Activated CD4-positive, alpha-beta memory T cell treated with anti-CD3 and anti-CD28 coated beads, Interleukin-2, amount 10 ng/mL, durations not matched to agents 7 days and 5 days (primary cell): ENCODE measurements at places on chromosomes 5 and 9.

GRCh38 chr9:21429191-21429590 is 11.0 kb upstream of the IFNA1 start:
- DNase-seq: no peak

DNA sequence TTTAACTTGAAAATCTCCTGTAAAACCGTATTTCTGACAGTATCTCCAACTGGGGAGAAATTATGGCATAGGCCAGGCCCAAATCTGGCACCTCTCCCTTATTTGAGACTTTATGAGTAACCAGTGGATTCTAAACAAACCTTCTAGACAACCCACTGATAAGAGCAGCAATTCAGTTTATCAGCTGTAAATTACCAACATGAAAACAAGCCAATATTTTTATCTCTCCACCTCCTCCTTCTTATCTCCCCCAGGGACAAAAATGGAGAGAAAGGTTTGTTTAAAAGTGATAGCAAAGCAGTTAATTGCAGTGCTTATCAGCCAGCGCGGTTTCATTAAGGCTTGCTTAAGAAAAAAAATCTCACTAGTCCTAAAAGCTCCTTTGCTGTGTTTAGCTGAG is 53.8 kb downstream of the KCNV2 start:
- DNase-seq: no peak

- DNase-seq: no peak
Measured at GRCh38 chr9:98860871-98861293, 53.4 kb downstream of the GALNT12 start.

DNA sequence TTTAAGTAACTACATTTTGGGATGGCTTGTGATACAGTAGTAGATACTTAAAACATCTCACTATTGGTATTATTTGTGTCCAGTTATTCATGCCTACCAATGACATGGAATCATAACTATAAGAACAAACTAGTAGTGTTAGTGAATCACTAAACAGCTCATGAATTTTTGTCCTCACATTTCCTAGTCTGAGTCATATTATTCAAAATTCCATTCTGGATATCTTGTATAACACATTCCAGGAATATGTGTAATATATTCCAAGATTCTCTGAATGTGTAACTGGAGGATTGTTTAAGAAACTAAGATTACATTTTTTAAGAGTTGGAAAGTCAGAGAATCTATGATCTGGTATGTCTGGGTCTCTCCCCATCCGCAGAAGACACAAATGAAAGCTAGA is 565.3 kb upstream of the ZNF608 start:
- DNase-seq: no peak

GRCh38 chr5:119949426-119949999 is 320.2 kb downstream of the FAM170A start:
- DNase-seq: no peak

DNA sequence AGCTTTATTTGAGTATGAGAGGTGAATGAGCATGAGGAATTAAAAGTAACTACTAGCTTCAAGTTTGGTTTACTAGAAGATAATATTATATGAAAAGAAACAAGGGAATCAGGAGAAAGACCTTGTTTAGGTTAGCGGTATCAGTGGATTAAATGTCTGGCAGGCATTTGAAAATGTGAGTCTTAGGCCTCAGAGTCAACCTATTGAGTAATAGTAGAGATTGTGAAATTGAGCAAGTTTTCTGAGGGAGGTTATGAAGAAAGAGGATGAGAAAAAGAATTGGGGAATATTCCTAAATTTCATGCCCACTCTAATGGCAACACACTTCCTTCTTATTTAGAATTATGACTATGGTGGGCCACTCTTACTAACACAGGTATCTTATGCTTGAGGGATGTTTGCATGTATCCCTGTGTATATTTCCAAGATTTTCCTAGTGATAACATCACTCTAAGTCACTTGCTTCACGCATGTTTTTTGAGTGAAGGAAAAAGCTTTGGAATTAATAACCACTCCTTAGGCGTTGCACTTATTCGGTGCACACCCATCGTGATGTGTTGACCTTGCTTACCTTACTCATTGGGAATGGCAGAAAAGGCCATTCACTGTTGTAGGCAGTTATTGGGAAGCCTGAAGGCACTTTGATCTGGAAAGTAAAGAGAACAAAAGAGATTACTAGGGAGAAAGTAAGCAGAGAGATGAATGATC is 8.2 kb upstream of the ELL2 start:
- DNase-seq: no peak

GRCh38 chr5:112511920-112512319 is 92.8 kb upstream of the EPB41L4A start:
- no peak for DNase-seq

DNA sequence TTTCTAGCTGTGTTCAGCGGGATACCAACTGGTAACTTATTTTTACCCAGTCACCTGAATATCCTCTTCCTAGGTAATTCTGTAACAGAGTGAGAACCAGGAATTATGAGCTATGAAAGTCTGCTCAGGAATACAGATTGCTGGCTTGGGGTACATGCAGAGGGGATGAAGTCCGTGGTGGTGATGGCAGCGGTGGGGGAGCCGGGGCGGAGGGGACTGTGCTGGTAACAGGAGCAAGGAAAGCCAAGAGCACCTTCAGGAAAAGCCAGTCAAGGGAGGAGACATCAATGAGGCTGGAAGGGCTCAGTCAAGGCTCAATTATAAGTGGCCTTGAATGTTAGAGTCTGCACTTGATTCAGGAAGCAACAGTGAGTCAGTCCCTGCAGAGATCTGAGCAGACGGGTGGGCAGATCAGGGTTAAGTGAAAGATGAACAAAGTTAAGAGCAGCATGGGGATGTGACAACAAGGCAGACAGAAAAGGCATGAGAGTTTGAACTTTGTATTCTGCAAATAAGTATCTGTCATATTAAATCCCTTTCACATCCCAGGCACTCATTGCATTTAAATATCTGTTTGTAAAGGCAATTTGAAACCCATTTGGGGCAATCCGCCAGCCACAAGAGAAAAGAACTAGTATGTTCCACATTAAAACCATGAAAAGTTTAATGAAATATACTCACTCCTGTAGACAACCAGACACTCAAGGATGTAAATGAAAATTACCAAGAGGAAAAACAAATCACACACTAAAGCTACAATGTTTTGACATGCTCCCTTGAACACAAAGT is 101.2 kb downstream of the TTC39B start:
- no peak for DNase-seq

DNA sequence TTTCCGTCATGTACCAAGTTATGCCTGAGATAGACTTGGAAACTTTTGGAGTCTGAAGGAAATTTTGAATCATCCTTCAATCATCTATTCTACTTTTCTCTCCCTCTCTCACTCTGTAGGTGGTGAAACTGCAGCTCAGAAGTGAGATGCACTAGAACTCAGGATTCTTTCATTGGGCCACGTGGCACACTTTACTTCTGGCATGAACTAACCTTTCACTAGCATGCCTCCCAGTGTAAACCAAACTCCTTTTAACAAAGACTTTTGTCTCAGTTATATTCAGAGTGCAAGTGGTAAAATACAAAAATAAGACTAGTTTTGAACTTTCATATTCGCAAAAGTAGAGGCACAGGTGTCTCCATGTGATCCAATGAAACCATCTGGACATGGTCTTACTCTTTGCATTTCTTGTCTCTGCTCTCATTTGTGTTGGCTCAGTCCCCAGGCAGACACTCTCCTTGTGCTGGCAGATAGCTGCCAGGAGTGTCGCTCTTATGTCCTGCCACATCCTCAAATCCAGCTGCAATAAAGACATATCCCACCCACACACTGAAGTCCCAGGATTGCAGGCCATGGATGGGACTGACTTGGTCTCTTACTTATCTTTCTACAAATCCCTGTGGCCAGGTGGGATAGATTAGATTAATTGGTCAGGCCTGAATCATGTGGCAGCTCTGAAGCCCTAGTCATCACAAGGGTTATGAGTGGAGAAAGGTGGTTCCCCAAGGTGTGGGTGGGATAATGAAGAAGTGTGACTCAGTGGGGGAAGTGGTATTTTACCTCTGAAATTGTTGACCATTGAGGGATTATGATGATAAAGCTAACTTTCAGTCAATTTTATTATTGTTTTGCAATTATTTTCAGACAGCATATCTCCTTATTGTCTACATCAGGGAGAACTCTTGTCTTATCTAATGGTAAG is 267.5 kb downstream of the GABRB2 start:
- no peak for DNase-seq

DNA sequence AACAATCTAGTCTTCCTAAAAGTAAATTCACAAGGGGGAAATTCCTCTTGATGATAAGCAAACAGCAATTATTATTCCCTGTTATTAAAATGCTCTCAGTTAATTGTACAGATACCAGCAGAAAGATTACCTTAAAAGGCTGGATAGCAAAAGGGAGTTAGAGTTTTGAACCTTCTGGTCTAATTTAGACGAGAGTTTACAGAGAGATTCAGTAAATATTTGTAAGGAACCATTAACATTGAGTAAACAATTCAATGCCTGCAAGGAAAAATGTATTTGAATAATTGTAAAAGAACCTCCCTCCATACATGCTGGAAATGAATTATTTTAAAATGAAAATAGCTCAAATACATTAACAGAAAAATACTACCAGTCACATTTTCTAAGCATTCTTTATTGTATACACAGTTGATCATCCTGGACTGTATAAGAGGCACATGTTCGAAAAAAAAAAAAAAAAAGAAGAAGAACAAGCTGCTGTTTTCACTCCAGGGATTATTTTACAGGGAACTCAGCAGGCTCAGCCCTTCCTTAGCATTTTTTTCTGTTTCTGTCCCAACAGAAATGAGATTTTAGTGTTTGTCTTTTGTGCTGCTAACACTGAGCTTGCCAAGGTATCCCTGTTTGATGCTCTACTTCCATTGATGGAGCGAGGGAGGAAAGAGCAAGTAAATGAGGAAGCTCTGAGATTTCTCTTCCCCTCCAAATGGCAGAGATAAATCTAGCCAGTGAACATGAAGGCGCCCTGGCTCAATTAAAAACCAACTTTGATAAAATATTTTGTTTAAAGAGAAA is 141.1 kb downstream of the ENC1 start:
- no peak for DNase-seq

- DNase-seq: no peak
Measured at GRCh38 chr9:96067004-96067403, 191.5 kb downstream of the ERCC6L2 start.

- DNase-seq: no peak
Measured at GRCh38 chr5:55626790-55627189, 85.3 kb downstream of the SLC38A9 start.

- DNase-seq: no peak
Measured at GRCh38 chr5:1950708-1951103, 68.0 kb upstream of the IRX4 start.

DNA sequence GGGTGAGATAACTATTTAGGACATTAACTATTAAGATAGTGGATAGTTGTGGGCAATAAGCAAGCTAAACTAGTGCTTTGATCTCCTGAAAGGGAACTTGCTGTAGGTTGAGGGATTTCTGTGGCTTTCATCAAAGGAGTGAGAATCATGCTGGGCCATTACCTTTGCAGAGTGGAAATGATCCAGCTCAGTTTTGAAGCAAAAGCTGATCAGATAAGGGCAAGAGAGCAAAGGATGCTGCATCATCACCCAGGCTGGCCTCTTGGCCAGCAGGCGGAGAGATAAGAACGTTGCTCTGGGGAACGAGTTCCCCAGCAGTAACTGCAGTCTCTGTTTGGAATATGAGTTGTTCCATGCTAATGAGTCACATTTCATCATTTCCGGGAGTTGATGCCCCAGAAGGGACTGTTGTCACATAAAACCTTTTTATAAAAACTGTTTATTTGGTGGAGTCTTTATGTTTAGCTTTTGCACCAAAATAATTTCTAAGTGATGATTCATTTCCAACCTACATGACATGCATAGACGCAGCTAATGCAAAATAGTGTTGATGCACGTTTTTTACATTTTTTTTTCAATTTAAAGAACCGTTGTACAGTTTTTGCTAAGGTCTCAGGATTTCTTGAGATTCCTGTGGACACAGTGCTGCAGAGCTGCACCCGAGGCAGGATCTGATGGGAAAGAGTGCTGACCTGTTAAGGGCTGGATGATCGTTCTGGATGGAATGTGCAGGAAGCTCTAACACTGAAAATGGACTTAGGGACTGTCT is 99.3 kb downstream of the ACTBL2 start:
- peak; percentile 38 for DNase-seq

DNA sequence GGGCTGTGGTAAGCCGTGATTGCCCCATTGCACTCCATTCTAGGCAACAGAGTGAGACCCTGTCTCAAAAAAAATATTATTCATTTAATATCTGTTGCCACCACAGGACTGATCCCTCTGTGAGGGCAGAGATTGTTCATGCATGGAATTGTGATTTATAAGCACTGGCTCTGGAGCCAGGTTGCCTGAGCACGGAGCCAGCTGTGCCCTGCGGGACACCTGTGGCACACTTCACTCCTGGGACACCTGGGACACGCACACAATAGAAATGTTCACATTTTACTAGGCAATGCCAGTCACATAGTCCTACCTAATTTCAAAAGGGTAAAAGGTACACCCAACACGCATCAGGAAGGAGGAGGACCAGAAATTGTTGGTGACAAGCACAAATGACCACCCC is 83.0 kb upstream of the GABRP start:
- DNase-seq: no peak

GRCh38 chr5:118578093-118578492 is 410.3 kb downstream of the DTWD2 start:
- no peak for DNase-seq

GRCh38 chr9:133701981-133702797 is 36.0 kb downstream of the SARDH start:
- DNase-seq: peak; percentile 68

DNA sequence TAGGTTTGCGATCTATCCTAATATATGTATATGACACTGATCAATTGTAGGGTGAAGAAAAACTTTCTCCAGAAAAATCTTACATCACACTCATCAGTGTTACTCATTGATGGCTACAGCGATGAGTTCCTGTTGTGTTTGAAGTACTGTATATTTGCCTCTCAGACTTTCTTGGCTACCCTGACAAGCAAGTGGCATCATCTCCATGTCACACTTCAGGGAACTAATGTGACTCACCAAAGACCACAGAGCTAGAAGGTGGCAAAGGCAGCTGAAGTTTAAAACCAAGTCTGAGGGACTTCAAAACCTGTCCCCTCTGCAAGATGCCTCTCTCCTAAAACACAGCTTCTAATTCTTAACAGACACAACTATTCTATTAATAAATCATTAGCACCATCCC is 451.4 kb downstream of the CTNND2 start:
- no peak for DNase-seq

- DNase-seq: no peak
Measured at GRCh38 chr5:33662722-33663427, 222.1 kb downstream of the TARS1 start.

DNA sequence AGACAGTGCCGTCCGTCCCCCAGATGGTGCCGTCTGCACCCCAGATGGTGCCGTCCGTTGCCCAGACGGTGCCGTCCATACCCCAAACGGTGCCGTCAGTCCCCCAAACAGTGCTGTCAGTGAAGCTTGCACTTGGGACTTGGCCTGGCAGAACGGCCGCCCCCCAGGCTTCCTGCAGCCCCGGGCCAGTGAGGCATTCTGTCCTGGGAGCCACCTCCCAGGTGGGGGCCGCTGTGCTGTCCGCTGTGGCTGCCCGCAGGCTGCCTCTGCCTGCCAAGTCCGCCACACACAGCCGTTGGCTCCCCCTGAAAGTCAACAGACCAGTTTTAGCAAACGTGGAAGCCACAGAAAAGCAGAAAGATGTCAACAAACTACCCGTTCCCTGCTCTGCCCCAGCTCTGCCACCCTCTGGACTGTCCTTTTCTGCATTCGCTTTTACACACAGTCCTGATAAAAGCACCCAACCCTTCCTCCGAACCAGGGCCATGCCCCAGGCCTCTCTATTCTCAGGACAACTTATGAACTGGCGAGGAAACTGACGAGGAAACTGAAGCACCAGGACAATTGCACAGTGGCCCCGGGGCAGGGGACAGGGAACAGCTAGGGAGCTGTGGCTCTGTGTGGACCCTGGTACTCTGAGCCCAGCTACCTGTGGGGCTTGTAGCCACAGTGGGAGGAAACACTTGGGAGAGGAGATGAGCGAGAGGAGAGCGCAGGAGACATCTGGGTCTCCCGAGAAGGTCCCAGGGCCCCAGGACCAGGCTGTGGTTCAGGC is 39.6 kb upstream of the RXRA start:
- no peak for DNase-seq
